Activated CD8-positive, alpha-beta memory T cell treated with anti-CD3 and anti-CD28 coated beads for 48 hours (primary cell): ENCODE measurements at places on chromosomes 16 and 17.

- no peak for DNase-seq
These were observed 26.7 kb downstream of the DNASE1 start for GRCh38 chr16:3681206-3681605.

- DNase-seq: no peak
These were observed 6.9 kb downstream of the GPR179 start for GRCh38 chr17:38336838-38337237.

- DNase-seq: no peak
These were observed 147.9 kb upstream of the CHMP6 start for GRCh38 chr17:80843741-80844156.

- no peak for DNase-seq
These were observed 414.0 kb upstream of the RBFOX1 start for GRCh38 chr16:6918646-6919045.

GRCh38 chr17:74738051-74738996 lies 1.3 kb downstream of the RAB37 start:
- no peak for DNase-seq

DNA sequence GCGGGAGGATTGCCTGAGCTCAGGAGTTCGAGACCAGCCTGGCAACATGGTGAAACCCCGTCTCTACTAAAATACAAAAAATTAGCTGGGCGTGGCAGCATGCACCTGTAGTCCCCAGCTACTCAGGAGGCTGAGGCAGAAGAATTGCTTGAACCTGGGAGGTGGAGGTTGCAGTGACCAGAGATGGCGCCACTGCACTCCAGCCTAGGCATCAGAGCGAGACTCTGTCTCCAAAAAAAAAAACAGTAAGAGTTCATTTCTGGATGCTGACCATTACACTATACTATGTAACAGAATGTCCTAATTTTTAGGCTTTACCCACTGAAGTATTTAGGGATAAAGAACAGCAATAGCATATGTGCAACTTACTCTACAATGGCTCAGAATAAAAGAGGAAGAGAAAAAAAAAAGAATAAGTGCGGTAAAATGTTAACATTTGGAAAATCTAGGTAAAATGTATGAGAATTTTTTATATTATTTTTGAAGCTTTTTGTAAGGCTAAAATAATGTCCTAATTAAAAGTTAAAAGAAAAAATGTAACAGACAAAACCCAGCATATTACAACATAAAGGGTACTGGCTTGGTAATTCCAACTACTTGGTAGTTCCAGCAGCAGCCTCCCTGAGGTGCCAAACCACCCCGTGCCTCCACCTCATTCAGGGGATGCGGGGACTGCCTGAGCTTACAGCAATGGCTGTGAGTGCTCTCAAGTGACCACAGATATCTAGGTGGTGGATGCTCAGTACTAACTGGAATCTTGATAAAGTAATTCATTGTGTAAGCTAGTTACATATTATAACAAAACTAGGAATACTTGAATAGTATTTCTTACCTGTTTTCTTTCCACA lies 10.9 kb downstream of the COPS3 start:
- no peak for DNase-seq

DNA sequence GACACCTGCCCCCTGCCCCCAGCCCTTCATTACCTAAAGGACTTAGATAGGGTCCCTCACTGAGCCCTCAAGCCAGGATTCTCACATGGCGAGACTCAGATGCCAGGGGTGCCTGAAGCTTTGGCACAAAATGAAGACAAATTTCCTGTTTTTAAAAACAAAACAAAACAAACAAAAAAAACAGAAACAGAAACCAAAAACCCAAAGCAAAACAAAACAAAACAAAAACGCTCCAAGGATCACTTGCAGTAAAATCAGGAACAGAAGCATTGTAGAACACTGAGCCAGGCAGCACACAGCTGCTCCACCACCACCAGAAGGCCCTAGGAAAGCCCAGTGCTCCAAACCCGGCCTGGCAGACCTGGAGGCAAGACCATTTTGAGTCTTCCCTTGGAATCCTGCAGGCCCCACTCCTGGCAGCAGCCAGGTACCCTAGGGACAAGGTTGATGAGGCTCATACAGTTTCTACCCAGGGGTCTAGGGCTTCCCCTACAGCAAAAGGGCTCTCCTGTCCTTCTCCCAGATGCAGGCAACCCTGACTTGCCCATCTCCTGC lies 20.8 kb downstream of the MYO18A start:
- DNase-seq: no peak

- DNase-seq: no peak
These were observed 32.6 kb upstream of the CBFA2T3 start for GRCh38 chr16:89009343-89010209.

GRCh38 chr17:72775237-72775636 lies 317.3 kb downstream of the SLC39A11 start:
- DNase-seq: no peak

GRCh38 chr16:81797443-81797842 lies 18.4 kb downstream of the PLCG2 start:
- DNase-seq: no peak

DNA sequence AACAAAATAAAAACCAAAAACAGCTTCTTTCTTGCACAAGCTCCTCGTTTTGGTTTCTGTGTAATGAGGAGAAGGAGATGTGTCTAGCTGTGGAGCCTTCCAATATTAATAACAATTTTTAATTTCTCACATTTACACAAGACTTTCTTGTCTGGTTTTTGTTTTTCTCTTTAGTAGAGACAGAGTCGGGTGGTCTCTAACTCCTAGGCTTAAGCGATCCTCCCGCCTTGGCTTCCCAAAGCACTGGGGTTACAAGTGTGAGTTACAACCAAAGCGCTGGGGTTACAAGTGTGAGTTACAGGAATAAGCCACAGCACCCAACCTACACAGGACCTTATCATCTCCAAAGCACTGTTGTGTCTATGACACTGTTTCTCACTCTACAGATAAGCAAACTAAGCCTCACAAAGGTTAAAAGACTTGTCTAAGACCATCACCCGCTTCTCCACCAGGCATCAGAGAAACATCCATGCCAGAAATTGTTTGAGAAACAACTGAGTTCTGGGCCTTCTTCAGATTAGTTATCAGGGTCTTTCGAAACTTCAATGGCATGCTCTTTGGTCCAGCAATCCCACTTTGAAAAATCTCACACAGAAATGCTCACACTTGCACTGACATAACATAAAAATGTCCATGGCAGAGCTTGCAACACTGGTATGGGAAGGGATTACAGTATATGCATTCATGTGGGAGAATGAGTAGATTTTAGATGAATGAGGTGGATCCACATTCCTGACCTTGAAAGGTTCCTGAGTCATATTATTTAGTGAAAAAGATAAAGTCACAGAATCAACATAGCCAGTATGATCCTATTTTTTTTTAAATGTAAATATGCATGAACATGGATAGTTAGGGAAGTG lies 3.9 kb downstream of the ABAT start:
- DNase-seq: no peak

DNA sequence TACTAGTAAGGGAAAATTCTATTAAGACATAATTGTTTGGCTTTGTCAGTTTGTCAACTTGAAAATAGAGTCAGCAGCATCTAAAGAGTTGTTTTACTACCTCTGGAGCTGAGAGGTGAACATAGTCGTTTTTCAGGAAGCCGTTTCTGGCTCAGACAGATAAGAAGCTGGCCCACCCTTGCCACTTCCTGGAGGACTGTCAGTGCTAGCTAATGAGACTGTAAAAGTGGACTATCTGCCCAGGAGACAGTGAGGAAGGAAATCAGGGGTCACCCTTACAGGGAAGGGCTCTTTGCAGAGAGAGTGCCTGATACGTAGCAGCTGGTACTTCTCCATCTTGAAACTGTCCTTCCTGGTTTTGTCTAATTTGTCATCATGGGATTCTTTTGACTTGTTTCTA lies 328.7 kb downstream of the WWOX start:
- no peak for DNase-seq

- DNase-seq: no peak
These were observed 15.0 kb downstream of the SMPD3 start for GRCh38 chr16:68433316-68433715.
